ENCODE measurements at places on chromosomes 7 and 10.

- no peak for DNase-seq
Measured at GRCh38 chr7:32200646-32201045, 130.4 kb upstream of the PDE1C start.

- DNase-seq: peak; percentile 38
Measured at GRCh38 chr7:105439174-105439893, 50.6 kb upstream of the SRPK2 start.

GRCh38 chr7:82221152-82221674 lies 222.4 kb downstream of the CACNA2D1 start:
- DNase-seq: no peak

DNA sequence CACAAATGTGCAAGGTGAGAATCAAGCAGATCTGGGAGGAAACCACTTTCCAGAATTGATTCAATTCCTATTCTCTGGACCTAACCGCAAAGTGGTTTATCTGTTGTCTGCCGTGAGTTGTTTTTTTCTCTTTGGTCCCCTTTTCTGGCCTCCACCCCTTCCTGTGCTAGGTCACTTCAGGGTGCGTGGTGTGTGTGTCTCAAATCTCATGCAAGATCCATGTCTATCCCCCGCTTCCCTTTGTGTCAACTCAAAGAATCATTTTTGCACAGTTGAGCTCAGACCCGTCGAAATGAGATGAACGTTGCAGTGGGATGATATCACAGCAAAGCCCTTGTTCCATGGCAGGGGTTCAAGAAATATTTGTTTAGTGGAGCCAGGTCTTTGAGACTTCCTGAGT lies 184.5 kb downstream of the GATA3 start:
- DNase-seq: no peak

DNA sequence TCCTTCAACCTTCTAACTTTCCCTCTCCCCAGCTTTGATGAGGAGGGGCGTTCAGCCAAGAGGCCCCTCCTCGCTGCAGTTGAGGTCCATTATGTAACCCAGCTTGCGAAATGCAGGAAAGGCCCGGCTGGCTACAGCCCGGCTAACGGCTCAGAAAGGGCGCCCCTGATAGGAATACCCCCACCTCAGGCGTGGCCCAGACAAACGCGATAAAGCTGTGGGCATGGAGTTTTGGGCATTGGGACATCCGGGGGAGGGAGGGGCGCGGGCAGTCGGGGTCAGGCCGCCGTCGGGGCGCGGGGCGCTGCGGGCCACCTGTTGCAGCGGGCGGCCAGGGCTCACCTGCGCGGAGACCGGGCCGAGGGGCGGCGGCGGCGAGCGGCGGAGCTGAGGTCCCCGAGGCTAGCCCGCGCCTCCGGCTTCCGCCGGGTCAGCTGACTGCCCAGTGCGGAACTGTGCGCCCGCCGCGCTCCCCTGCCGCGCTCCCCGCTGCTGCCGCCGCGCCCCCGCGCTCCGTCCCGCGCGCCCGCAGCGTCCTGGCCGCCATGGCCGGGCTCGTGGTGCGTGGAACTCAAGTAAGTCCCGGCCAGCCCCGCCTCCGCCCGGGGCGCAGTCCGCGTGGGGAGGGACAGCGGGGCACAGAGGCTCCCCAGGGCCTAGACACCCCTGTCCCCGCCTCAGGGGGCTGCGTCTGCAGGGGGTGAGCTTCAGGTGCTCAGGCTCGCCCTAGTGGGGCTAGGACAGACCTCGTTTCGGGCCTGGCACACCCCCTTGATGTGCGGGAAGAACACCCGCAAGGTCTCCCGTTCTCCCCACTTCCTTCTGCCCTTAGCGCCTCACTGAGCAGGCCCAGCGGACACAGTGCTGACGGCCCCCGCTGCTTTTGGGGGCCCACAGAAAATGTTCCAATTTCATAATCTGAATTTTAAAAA lies at the start of gene LRMDA:
Gene LRMDA, plus strand, starts transcription at position 445 of the 932 bp plus-strand sequence.
- DNase-seq: no peak

GRCh38 chr7:137297551-137298463 lies 45.7 kb downstream of the PTN start:
- no peak for DNase-seq

DNA sequence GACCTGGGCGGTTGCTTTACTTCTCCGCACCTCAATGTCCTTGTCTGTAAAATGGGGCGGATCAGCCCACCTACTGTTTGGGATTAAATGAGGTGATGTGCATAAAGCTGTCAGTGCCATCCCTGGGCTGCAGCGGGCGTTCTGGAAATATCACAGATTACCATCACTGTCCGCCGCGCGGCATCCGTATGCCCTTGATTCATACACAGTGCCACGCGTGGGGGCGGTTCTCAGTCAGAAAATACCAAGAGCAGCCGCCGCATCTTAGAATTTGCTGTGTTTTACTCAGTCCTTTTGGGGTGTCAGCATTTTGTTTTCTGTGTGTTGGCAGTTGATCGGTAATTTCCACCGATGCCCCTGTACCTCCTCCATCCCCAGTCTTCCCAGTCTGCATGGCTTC lies 338.8 kb downstream of the DPP6 start:
- DNase-seq: no peak

DNA sequence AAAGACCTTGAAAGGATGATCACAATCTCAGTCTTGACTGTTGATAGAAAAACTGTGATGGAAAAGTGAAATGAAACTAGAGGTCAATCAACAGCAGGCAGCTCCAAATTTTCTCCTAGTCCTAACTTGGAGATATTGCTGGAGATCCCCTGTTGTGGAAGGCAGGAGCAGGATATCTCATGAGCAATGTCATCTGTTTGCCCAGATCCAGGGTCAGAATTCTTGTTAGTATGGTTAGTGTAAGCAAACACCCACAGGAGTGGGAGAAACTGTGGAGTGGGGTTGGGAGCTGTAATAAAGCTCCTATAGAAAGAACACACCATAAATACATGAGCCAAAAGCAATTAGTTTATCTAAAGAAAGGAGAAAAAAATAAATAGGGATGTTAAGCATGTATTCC lies 169.0 kb downstream of the AKR1D1 start:
- DNase-seq: no peak

- DNase-seq: no peak
Measured at GRCh38 chr7:3073763-3074458, 30.2 kb upstream of the CARD11 start.

DNA sequence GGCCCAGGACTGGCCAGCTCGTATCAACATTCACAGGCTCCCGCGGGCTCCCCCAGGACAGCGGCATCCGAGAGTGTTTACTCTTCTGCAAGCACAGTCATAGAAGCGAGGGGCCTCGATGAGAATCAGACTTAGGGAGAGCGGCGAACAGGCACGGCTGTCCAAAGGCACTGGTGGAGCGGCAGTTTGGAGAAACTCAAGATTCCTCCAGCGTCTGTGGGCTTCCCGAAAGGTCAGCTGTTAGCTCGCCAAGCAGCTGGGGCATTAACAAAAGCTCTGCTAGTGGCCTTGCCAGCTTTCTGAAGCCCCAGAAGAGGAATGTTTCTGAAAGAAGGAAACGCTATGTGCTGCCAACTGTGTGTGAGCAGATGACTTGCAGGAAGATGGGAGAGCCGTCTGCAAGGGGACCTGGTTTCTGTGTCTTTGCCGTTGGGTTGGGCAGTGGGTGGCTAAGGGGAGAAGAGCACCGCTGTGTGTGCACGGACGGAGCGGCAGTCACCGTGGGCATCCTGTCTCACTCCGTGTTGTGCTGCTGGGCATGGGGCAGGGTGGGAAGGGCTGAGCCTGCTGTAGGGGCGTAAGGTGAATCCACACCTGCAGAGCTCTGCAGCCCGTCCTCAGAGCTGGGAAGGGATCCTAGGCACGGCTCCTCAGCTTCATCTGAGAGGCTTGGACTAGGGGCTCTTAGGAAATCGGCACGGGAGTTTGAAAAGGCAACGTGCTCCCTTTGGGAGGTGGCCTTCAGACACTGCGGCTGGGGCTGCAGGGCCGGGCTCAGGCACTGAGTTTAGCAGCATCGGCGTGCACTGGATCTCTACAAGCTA lies 42.1 kb downstream of the AMZ1 start:
- DNase-seq: no peak

DNA sequence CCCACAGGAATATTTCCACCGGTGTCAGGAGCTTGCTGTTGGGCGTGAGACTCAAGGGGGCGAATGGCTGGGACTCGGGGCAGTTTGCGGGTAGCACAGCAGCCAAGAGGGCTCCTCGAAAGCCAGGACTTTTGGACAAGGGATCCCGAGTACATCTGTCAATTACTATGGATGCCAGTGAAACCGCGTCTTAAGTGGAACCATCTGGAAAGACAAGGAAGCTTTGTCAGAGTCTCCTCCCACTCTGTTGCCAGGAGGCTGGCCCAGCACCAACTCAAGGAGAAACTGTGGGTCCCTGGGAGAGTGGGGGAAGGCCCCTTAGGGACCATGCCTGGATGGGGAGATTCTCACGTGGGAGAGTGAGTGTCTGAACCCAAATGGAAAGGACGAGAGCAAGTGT lies 57.1 kb downstream of the C10orf143 start:
- no peak for DNase-seq

DNA sequence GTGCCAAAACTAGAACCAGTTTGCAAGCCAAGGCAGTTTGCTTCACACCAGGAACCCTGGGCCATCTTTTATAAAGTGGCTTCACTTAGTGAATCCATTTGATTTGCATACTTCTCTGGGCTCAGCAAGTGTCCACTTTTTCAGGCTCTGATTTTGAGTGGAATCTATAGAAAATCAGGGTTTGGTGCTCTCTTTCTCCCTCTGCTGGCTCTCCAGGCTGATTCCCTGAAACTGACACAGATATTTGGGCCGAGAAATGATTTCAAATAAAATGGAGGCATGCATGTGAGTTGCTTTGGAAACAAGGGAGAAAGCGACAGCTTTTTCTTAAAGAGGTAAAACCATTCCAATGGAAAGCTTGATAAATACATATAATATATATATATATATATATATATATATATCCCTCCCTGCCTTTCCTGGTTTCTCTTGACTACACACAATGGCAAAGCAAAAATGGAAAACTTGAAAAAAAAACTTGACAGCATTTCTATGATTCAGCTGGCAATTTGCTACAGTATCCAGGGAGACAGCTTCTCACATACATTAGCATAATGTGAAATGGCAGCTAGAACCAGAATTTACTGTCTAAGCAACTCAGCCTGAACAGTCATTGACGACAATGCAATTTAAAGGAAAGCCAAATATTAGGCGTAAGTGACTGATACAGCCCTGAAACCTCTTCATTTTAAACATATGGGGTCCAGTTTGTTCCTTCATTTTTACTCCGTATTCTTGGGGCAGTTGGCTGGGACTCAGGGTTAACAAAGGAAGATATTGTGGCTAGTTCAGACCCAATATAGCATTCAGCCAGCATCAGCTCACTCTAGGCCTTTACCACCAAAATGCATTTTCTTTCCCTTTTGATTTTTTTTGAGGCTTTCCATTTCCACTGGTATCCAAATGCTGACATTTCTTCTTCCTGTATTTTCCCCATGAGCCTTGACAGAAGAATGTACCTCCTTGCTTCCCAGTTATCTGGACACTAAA lies 188.5 kb downstream of the TMEM178B start:
- DNase-seq: no peak

GRCh38 chr7:17367502-17367901 lies 69.0 kb downstream of the AHR start:
- no peak for DNase-seq

GRCh38 chr7:68752485-68753178 lies 845.6 kb upstream of the AUTS2 start:
- DNase-seq: no peak

DNA sequence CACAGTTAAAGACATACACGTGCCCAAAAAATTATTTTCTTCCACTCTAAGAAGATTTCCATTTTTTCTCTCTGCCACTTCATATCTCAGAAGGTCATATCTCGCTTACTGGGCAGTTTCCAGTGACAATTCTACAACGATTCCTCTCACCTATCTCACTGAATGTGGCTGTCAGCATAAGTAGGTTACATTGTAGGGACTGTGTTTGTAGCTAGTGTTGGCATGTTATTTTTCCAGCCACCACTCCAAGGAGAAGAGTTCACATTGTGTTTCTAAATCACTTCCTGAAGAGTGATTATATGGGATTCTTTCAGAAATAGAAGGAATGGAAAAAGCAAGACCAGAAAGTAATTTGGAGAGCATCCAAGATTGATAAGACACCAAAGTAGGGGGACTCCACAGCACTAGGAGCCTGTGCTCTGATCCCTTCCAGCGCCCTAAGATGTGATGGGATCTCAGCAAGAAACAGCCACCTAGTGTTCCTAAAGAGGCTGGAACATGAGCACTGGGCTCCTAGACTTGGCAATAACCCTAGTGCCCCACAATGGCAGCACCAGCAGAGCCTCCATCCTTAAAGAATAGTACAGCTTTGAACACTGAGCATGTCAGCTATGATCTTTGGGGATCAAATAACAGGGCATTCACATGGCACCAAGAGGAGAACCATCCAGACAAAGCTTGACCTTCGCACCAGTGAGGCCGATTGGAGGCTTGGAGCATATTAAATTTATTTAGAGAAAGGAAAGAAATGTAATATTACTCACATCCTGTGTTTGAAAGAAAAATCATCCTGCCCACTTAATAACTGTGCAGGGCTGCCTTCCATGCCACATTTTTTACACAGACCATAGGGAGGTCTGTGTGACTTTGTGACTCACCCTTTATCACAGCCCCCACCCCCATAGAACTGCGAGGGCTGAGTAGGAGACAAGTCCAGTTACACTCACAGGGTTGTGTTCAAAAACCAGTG lies 51.8 kb downstream of the CAV1 start:
- peak; percentile 89 for DNase-seq

DNA sequence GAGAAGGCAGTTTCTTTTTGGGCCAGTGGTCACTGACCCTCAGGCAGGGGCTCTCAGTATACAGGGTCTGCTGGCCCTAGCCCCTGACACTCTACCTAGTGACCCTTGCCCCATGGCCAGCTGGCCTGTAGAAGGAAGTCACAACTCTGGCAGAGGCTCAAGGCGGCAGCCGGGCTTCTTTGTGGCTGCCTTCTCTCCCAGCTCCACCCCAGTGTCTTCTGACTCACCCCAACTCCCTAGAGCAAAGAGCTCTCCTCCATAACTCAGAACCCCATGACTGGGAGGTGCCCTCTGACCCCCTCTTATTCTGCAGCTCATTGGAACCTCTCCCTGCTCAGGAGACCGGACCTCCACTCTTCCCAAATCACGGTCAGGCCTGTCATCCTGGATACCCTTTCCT lies 358.2 kb downstream of the FGFR2 start:
- no peak for DNase-seq
